Muscle of back (tissue), 13 donors: ENCODE measurements at places on chromosomes 3 and 15. TPM values are rescaled to one million over a fixed set of nuclear protein-coding genes. Genes with fewer than 3 reads are reported as not detected.

Gene CYP1A1
- not detected for polyA plus RNA-seq

Gene RHOV
- polyA plus RNA-seq, result 0.27 TPM

Gene PTH1R
- polyA plus RNA-seq, result 7.6 TPM

Gene GPR62
- 0.38 TPM for polyA plus RNA-seq

Gene FES
- 14.4 TPM for polyA plus RNA-seq

Gene CLPX
- polyA plus RNA-seq, result 43.8 TPM

Gene LRRC2
- polyA plus RNA-seq, result 3.5 TPM

Gene STARD5
- 2.9 TPM for polyA plus RNA-seq

Gene NMNAT3
- 4.7 TPM for polyA plus RNA-seq

Gene WDR93
- polyA plus RNA-seq, result 0.17 TPM

Gene FOXB1
- not detected for polyA plus RNA-seq

Gene ARHGEF26
- polyA plus RNA-seq, result 12.1 TPM

Gene PRC1
- polyA plus RNA-seq, result 36.7 TPM

Gene GABRG3
- polyA plus RNA-seq, result 0.43 TPM

Gene KIF7
- 7.9 TPM for polyA plus RNA-seq

Gene IL5RA
- 0.37 TPM for polyA plus RNA-seq

Gene ZCWPW2
- 2.1 TPM for polyA plus RNA-seq

Gene GOLGA8T
- 0.90 TPM for polyA plus RNA-seq

Gene ACAN
- 11.4 TPM for polyA plus RNA-seq

Gene FBXO40
- 2.0 TPM for polyA plus RNA-seq

Gene PPM1L
- 10.6 TPM for polyA plus RNA-seq

Gene TMEM40
- 24.9 TPM for polyA plus RNA-seq

Gene ADAMTS9
- 81.2 TPM for polyA plus RNA-seq

Gene PLA1A
- 0.26 TPM for polyA plus RNA-seq

Gene RBPMS2
- 3.2 TPM for polyA plus RNA-seq

Gene MEIS2
- polyA plus RNA-seq, result 12.0 TPM

Gene CYP11A1
- polyA plus RNA-seq, result 2.4 TPM

Gene DUOXA2
- polyA plus RNA-seq, result not detected

Gene IGDCC3
- polyA plus RNA-seq, result 3.1 TPM

Gene IMPG2
- polyA plus RNA-seq, result 0.76 TPM

Gene C3orf22
- 0.08 TPM for polyA plus RNA-seq

Gene MESP1
- 0.32 TPM for polyA plus RNA-seq

Gene FBLN2
- 39.3 TPM for polyA plus RNA-seq

Gene DPPA2
- polyA plus RNA-seq, result not detected

Gene AP3B2
- 0.38 TPM for polyA plus RNA-seq

Gene GLDN
- polyA plus RNA-seq, result 0.19 TPM

Gene C15orf39
- 8.4 TPM for polyA plus RNA-seq

Gene DAZL
- polyA plus RNA-seq, result 0.87 TPM

Gene TMF1
- 24.8 TPM for polyA plus RNA-seq

Gene LXN
- 23.6 TPM for polyA plus RNA-seq

Gene SST
- polyA plus RNA-seq, result not detected

Gene SLC38A3
- polyA plus RNA-seq, result 2.5 TPM

Gene XCR1
- 0.17 TPM for polyA plus RNA-seq

Gene MYL3
- 270 TPM for polyA plus RNA-seq

Gene PSTPIP1
- 1.7 TPM for polyA plus RNA-seq

Gene ABHD6
- polyA plus RNA-seq, result 3.7 TPM

Gene GNAT1
- polyA plus RNA-seq, result not detected

Gene ZBED2
- 0.08 TPM for polyA plus RNA-seq

Gene WDR49
- 0.30 TPM for polyA plus RNA-seq

Gene FSD2
- polyA plus RNA-seq, result 35.6 TPM

Gene DNAJC19
- 40.6 TPM for polyA plus RNA-seq

Gene CFAP20DC
- polyA plus RNA-seq, result 1.1 TPM
